T47D (cell line): ENCODE measurements at places on chromosomes 5 and 9.

DNA sequence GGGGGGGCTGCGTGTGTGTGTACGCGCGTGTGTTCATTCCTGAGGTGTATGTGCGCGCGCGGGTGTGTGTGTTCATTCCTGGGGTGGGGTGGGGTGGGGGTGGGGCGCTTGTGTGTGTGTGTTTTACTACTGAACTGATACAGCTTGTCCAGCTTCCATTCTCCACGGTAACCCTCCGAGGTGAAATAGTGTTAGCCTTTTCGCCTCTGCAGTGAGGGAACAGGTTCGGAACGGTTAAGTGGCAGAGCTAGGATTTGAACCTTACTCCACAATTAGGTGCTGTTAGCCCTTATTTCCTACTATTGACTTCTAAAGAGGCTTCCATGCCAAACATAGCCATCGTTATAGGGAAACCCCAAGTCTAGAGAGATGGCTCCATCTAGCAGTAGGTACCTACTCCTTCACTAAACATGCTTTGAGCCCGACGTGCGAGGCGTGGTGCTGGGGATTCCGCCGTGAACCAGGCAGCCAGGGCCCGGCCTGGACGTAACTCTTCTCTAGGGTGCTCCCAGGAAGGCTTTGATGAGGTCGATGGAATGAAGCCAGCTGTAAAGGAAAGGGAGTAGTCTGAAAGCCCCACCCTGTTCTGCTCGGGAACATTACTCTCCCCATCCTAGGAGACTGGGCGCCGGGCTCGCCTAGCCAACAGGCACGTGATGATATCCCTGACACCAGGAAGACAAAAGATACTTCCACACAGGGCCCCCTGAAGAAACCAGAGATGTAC is 782 bp upstream of the SKP1 start:
- peak; percentile 36 for DNase-seq

- no peak for DNase-seq
These were observed 347.9 kb upstream of the SEMA6A start for GRCh38 chr5:116922532-116922931.

- no peak for DNase-seq
These were observed 65.2 kb upstream of the SLC25A51 start for GRCh38 chr9:37969130-37969529.

- DNase-seq: no peak
These were observed 215.6 kb downstream of the ESM1 start for GRCh38 chr5:54769746-54770145.

DNA sequence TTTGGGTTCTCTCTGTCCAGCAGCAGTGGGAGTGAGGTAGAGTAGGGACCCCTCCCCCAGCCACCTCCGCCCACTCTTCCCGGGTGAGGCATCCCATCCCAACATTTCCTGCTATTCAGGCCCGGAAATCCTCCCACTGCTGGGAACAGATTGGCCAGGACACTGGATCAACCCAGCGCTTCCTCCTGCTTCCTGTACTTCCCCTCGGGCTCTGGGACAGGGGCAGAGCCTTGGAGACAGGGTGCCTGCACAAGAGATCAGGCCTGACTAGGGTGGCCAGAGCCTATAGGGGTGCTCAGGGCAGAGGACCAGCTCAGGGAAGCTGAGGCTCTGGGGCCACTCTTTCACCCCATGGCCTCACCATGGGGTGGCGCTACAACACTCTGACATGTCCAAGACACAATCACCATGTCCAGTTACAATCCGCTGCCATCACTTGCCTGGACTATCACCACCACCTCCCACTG is 14.5 kb downstream of the SH2D3C start:
- DNase-seq: peak; percentile 58

DNA sequence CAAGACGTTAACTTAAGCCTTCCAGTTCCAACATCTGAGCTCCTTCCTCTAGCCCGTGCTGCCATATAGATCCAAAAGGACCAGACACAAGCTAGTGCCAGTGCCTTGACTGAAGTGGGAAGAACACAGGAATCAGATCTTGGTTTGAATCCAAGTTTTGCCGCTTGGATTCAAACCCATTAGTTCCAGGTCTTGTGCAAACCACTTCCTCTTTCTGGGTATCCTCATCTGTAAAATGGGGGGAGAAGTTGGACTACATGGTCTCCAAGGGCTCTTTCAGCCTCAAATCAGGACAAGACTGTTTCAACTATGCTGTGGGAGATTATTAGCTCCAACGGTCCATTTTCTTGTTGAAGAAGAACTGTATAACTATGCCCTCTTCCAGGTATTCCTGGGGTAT is 32.6 kb downstream of the TTLL11 start:
- DNase-seq: no peak

DNA sequence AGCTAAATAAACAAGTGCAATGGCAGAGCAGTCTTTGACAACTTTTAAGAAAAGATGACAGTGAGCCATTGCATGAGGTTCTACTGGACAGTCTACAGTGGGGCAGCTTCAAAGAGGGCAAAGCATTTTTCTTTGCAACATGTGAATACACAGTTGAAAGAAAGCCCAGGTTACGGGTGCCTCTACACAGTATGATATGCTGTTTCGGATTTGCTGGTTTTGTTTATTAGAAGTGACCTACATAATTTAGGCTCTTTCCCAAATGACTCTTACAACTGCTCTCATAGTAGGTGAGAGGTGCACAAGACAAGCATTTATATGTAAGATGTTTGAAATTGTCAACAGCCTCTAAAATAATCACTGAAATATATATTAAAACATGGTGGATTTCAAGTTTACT is 62.4 kb downstream of the MEF2C start:
- DNase-seq: no peak

DNA sequence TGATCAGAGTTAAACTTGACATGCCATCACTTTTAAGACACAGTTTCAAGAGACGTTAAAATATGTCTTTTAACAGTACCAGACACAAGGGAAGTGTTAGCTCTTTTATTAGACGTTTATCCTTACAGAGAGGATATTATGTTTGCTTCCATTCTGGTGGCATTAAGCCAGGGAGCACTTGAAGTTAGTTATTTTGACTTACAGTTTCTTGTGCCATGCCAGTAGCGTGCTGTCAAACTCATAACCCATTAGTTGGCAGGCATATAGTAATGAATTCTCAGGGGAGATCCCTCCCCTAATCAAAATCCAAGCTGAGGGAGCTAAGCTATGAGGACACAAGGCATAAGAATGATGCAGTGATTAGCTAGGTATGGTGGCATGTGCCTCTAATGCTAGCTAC is 66.5 kb downstream of the RPS6 start:
- no peak for DNase-seq

DNA sequence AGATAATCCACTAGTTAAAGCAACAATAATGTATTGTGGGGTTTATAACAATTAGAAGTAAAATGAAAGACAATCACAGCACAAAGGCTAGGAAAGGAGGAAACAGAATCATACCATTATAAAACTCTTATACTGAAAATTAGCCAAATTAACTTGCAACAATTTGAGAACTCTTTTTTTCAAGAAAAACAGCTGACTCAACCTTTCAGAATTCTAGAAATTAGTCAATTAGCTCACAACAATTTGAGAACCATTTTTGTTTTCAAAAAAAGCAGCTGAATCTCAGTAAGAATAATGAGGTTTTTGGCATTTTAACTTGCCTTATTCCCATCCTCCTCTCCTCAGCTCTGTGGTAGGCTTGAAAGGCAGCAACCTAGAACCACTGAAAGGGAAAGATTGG is 269.9 kb downstream of the NPR3 start:
- no peak for DNase-seq

DNA sequence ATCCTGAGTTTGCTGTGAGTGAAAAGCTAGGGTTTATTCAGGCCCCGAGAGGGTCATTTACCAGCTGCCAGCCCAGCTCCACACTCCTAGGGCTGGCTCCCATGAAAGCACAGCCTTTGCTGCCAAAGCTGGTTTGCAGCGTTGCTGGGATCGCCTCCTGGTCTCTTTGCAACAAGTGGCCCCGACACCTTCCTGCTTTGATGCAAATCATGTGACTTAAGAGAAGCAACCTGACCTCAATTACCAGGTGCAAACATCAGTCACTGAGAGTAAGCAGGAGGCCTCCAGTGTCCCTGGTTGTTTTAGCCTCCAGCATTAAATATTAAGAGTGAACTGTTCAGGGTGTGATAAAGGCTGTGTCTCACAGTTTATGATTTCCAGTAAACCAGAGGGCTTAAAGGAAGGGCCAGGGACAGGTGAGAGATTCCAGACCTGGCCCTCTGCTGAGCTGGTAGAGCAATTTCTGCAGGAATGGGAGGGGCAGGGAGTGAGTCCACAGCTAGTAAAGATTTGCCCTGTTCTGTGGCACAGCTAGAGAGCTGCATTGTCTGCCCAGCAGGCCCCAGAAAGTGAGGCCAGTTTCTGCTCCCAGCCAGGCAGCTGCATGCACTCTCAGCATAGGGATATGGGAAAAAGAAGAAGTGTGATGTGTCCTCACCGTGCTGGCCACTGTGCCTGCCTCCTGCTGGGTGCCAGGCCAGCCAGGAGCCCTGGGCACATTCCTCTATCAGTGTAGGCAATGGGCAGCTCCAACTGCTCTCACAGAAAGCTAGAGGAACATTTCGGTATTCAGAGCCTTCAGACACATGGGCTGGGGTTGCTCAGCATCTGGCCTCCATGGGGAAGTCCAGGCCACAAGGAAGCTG is 58.0 kb downstream of the SLC22A5 start:
- DNase-seq: no peak

- no peak for DNase-seq
These were observed 17.7 kb downstream of the MLLT3 start for GRCh38 chr9:20604562-20604961.

GRCh38 chr5:177146891-177147638 is 13.5 kb downstream of the NSD1 start:
- DNase-seq: no peak

GRCh38 chr5:141806626-141807025 is 71.6 kb downstream of the PCDH1 start:
- DNase-seq: no peak

DNA sequence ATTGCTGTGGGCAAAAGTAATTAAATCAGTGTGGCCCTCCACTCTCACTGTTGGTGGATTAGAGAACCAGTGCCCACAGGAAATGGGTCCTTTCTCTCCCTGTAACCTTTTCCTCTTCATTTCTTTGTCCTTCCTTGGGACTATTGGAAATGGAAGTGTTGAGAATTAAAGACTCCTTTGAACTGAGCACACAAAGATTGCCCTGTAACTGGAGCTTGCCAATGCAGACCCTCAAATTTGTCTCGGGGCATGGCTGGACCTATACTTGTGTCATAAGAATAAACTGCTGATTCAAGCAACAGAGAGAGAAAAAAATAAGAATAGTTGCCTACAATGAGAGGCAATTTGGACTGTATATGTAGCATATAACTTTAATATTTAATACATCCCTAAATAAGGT is 13.7 kb downstream of the KCNV2 start:
- DNase-seq: no peak

- no peak for DNase-seq
These were observed at the start of gene C5 for GRCh38 chr9:121050128-121050988. C5 (minus strand) TSS chr9:121050275; CDS start chr9:121050246, 29 bp downstream.

- DNase-seq: no peak
These were observed 83.4 kb upstream of the CTSL start for GRCh38 chr9:87642330-87643106.
